ENCODE measurements at places on chromosomes 2 and 18. TPM values are rescaled to one million over a fixed set of nuclear protein-coding genes. Genes with fewer than 3 reads are reported as not detected.

The ATP6V1C2 gene
- total RNA-seq, result 0.04 TPM

The ZSWIM2 gene
- total RNA-seq, result not detected

The LIMS3 gene
- total RNA-seq, result 0.62 TPM

The BOLL gene
- not detected for total RNA-seq

The EIF2AK3 gene
- total RNA-seq, result 11.9 TPM

The NEB gene
- 0.68 TPM for total RNA-seq

The TRMT61B gene
- 11.3 TPM for total RNA-seq

The DNAJC5G gene
- not detected for total RNA-seq

The CCNT2 gene
- total RNA-seq, result 16.8 TPM

The DYSF gene
- 42.8 TPM for total RNA-seq

The MYO7B gene
- 0.50 TPM for total RNA-seq

The TUBA4B gene
- not detected for total RNA-seq

The PSMA8 gene
- total RNA-seq, result not detected

The TMEM178A gene
- 2.8 TPM for total RNA-seq

The RNF25 gene
- 27.3 TPM for total RNA-seq

The NT5C1B gene
- not detected for total RNA-seq

The ABHD1 gene
- total RNA-seq, result not detected

The HAAO gene
- 2.8 TPM for total RNA-seq

The SGPP2 gene
- 29.1 TPM for total RNA-seq

The MSTN gene
- not detected for total RNA-seq

The RNU2-63P gene
- not detected for total RNA-seq

The BCL11A gene
- 6.7 TPM for total RNA-seq

The LINC00305 gene
- total RNA-seq, result not detected

The MAL gene
- total RNA-seq, result 19.1 TPM

The HOXD13 gene
- total RNA-seq, result not detected

The CASP8 gene
- total RNA-seq, result 14.2 TPM

The THOC1 gene
- 28.2 TPM for total RNA-seq

The SAP130 gene
- 9.3 TPM for total RNA-seq

The NCKAP1 gene
- total RNA-seq, result 189 TPM

The ELOA2 gene
- total RNA-seq, result not detected

The GPR35 gene
- total RNA-seq, result 1.3 TPM

The MDH1B gene
- total RNA-seq, result 1.8 TPM

The CHRNA1 gene
- not detected for total RNA-seq

The CEBPZOS gene
- 21.3 TPM for total RNA-seq

The ACKR3 gene
- total RNA-seq, result 0.89 TPM

The SMYD1 gene
- not detected for total RNA-seq

The COL4A3 gene
- 2.3 TPM for total RNA-seq

The OTOS gene
- total RNA-seq, result not detected

The GREB1L gene
- 1.5 TPM for total RNA-seq

The WNT6 gene
- 1.6 TPM for total RNA-seq

The AQP12B gene
- not detected for total RNA-seq

The MALT1 gene
- total RNA-seq, result 19.8 TPM

The AFF3 gene
- 16.0 TPM for total RNA-seq

The POU3F3 gene
- total RNA-seq, result 19.0 TPM

The CXCR1 gene
- not detected for total RNA-seq

The DDX18 gene
- 66.9 TPM for total RNA-seq

The CFC1 gene
- not detected for total RNA-seq

The REG3A gene
- not detected for total RNA-seq

The DSG4 gene
- not detected for total RNA-seq

The UGT1A4 gene
- total RNA-seq, result not detected

The FAM161A gene
- 6.0 TPM for total RNA-seq

The MYO1B gene
- 62.8 TPM for total RNA-seq

The CYP27A1 gene
- total RNA-seq, result 32.0 TPM

The KLF7 gene
- total RNA-seq, result 58.7 TPM

The SLC11A1 gene
- total RNA-seq, result 0.21 TPM

The ODC1 gene
- 354 TPM for total RNA-seq

The DLGAP1 gene
- 2.6 TPM for total RNA-seq

The STPG4 gene
- total RNA-seq, result not detected

The CEP192 gene
- 16.6 TPM for total RNA-seq

Measured in kidney epithelial cell (primary cell).